ENCODE measurements at places on chromosomes 3 and 15.

DNA sequence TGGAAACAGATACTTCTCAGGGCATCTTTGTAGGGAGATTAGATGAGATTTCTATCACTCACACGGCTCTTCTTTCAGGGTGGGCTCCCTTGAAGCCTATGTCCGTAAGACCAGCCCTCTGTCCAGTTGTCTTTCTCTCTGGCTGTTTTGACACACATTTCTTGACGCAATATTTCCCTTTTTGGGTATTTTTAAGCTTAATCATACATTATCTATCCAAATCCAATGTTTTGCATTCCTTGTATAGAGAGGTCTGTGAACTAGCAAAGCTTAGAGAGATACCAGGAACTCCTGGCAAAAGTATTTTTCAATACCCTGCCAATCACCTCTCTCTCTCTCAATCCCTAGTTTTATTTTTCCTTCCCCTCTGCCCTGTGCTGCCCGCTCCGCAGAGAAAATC lies 79.3 kb downstream of the EOMES start:
- DNase-seq = no peak

DNA sequence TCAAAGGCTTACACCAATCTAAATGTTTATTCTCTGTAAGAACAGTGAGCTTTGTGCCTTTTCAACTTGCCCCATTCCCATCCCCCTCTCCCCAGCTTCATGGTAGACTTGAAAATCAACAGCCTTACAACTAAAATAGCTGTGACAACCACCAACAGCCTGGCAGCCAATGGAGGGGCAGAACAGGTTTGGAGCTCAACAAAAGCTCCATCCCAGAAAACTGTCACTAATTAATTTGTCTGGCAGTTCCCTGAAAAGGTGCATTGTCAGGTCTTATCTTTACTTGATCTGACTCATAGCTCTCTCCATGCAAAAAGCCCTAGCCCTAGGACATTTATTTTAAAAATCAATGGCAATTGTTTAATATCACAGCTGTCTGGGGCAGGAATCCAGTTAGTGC lies 22.6 kb downstream of the MTHFS start:
- DNase-seq = no peak

GRCh38 chr3:46281551-46281950 lies 39.3 kb downstream of the CCR3 start:
- DNase-seq = no peak

- no peak for DNase-seq
These were observed 8.7 kb downstream of the DCUN1D1 start for GRCh38 chr3:182971637-182972036.

DNA sequence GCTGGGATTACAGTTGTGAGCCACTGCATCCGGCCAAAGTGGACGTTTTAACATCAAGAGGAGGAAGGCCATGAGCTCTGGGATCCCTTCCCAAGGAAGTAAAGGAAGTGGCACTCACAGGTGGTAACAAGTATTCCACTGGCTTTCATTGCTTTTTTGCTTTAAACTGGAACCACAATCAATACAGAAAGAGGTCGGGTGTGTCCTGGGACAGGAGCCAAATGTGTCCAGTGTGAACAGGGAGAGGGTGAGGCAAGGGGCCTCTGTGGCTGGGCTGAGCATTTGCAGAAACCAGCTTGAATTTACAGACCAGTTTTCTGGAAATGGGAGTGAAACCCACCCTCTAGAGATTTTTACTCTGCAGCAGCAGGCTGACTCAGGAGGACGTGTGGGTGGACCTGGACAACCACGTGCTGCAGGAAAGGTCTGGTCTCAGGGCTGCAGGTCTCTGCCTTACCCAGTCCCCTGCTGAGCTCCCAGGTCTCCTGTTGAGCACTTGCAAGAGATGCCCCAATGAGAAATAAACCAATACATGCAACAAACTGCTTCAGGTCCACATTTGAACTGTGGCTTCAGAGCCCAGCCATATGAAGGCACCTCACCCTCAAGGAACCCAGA lies 42.8 kb upstream of the TMEM115 start:
- DNase-seq = no peak

DNA sequence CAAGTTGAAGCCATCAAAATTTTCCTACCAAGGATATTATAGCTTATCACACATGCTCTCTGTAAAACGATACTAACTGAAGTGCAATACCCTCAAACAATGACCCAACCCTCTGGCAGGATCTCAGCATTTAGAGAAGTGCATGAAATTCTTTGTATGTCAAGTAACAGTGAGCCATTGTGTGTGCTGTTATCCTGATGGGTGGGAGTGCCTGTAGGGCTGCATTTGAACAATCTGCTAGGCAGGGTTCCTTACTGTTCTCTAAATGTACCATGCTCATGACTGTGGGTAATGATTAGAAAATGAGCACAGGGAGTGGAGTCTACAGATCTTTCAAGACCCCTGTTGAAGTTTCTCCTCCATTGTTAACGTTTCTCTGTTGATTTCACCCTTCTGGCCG lies 398.1 kb downstream of the NSUN3 start:
- DNase-seq = no peak

GRCh38 chr15:42903388-42904324 lies 16.9 kb downstream of the TTBK2 start:
- no peak for DNase-seq

- DNase-seq = no peak
These were observed 60.6 kb upstream of the PLCL2 start for GRCh38 chr3:16824081-16824696.

- no peak for DNase-seq
These were observed 36.5 kb upstream of the KLHL6 start for GRCh38 chr3:183591881-183592521.

DNA sequence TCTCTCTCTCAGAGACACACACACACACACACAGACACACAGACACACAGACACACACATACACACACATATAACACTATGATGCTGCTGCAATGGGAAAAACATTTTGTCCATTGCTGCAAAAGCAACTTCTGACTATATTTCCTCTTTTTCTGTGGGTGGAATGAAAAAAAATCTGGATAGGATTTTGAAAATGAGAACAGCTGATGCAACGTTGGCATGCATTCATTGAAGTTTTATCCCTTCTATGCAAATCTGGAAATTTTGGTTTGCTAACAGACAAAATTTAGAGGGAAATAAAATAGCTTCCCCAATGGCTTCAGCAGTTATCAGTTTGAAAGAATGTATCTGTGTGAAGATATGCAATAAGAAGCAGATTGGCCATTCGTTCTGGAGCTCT lies 763.4 kb upstream of the GRM7 start:
- DNase-seq = no peak

- no peak for DNase-seq
These were observed 12.4 kb upstream of the ZMAT3 start for GRCh38 chr3:179083977-179084376.

DNA sequence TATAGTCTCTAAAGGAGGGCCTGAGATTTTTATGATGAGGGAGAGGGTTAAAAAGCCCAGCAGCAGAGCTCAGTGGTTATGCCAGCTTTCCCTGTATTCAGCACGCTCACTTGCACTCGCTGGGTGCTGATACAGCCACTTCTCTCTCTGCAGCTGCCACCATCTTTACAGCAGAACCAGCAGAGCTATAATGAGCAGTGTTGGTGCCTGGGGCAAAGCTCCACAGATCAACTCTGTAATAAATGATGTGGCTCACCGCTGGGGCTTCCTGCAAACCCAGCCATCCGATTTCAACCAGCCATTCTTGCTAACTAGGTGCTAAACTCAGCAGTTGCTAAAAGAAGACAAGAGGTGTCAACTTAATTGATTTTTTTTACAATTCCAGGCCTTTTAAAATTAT lies 48.0 kb downstream of the ARNT2 start:
- DNase-seq = no peak

DNA sequence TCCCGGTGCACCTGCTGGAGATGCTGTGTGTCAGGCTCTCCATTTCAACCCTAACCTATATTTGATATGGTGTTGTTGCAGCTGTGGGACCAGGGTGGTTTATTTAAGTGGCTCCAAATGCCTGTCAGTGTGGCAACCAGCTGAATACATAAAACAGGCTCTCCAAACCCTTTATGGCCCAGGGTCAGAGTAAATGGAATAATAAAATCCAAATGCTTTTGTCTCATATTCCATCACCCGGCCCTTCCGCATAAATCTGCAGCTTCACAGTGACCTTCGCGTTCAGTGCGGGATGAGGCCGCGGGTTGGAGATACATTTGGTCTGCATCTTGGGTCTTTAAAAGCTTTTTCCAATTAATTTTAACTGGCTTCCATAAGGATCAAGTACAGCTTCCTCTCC lies 382.1 kb upstream of the NR2F2 start:
- DNase-seq = no peak
